ENCODE measurements at places on chromosomes 1 and 21. TPM values are rescaled to one million over a fixed set of nuclear protein-coding genes. Genes with fewer than 3 reads are reported as not detected.

GRCh38 chr1:113874012-113874879 is 2.7 kb upstream of the PTPN22 start:
- DNase-seq: no peak

GRCh38 chr21:42235593-42235992 is 16.7 kb downstream of the ABCG1 start:
- no peak for DNase-seq

DNA sequence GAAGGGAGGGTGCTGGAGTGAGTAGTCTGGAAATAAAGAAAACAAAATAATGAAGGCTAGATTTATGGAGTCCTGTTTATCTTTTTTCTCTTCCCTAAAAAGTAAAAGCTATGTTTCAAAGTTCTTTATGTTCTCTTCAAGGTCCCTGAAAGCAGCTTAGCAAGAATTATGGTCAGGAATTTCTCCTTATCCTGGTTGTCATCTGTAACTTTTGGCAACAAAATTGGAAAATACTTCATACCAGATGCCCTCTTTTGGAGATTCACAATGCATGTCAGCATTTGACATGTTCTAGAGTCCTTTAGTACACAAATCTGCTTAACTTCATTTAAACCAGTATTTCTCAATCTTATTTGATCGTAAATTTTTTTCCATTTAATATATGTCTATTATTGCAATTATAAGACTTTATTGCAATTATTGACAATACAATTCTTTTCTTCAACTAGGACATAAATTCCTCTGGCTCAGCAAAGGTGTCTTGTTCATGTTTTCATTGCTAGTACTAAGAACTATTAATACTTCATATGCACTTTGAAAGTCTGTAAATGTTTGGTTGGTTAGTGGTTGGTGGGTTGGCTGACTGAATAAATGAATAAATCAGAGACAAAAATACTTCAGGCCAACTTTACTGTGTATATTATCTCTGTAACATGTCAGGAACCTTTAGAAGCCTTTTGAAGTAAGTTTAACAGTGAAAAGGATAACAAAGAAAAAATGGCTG is 101.5 kb downstream of the ATP1B1 start:
- no peak for DNase-seq

- no peak for DNase-seq
These were observed 16.9 kb upstream of the RAB3B start for GRCh38 chr1:52007215-52008002.

DNA sequence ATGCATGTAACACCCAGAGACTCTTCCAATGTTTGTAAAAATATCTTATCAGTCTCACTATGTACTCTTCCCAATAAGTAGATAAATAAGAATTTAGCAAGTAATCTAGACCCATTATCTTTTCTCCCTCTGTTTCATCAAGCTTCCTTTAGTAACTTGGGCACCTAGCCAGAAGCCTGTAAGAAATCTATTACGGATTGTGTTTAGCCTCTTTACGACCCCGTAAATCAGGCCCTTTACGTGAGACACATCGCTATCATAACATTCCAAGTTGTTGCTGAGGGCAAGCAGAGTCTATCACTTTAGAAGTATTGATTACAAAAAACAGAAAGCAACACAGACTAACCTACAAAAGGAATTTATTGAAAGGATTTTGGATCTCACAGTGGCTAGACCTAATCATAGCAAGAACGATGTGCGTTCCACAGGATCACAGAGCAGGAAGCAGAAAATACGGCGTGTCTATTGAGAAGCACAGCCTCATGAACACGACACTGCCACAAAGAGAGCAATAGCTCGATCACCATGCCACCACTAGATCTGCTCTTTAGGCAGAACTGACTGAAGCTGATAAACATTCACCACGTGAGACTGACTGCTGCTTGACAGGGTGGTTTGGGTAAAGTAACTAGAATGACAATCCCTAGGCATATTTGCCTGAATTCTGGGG is 922.1 kb downstream of the AMY1C start:
- DNase-seq: no peak

- no peak for DNase-seq
These were observed 149.0 kb downstream of the ROR1 start for GRCh38 chr1:63922848-63923247.

- DNase-seq: no peak
These were observed 130.8 kb downstream of the LYPLAL1 start for GRCh38 chr1:219304227-219305226.

Gene C4BPA
- 65.2 TPM for total RNA-seq

Gene NLRP3
- total RNA-seq: 3.5 TPM
